Activated CD4-positive, alpha-beta T cell treated with anti-CD3 and anti-CD28 coated beads, Interleukin-2, amount 50 U/mL, for 4 hours (primary cell): ENCODE measurements at places on chromosomes 3 and 15.

DNA sequence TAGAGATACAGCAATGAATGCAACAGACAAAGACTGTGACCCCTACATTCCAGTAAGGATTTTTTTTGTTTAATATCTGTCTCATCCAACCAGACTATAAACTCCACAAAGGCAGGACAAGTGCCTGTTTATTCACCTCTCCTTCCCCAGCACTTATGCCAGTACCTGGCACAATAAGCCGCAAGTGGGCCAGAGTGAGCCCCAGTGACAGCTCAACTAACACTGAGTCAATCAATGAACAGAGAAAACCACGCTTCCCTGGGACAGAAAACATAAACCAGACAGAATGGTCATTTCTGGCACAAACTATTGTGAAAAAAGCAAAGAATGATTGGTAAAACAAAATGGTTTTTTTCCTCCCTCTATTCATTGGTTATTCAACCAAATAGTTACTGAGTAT, 52.2 kb downstream of the RYK start:
- no peak for DNase-seq

GRCh38 chr3:28667646-28668621, 319.3 kb upstream of the AZI2 start:
- peak; percentile 6 for DNase-seq

DNA sequence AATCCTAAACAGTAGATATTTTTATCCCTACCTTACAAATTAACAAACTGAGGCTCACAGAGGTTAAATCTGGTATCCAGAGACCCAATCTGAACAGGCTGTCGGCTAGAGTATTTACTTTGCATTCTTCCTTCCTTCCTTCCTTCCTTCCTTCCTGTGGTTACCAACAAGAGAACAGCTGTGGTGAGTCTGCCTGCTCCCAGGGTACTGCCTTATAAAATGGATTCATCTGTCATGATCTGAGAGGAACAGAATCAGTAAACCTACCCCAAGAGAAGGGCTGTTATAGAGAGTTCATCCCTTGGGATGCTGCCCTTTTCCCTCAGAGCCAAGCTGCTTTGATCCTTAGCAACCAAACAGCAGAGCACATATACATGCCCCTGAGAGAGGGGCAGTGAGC, 3.6 kb downstream of the GADL1 start:
- no peak for DNase-seq

DNA sequence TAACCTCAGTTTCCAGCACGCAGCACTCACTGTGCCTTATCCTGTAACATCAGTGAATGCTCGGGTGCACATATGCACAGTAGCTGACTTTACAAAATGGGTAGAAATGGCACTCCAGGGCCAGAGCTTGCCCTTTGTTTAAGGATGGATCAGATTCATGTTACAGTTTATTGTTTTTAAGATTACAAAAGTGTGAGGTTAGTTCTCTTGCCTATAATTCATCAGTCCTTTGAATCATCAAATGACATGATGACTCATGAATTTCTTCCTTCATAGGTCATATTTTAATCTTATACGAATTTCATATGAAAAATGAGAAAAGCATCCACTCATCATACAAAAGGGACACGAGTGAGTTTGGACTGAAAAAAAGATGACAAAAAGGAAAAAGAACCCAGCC, 545.3 kb downstream of the GBE1 start:
- no peak for DNase-seq

DNA sequence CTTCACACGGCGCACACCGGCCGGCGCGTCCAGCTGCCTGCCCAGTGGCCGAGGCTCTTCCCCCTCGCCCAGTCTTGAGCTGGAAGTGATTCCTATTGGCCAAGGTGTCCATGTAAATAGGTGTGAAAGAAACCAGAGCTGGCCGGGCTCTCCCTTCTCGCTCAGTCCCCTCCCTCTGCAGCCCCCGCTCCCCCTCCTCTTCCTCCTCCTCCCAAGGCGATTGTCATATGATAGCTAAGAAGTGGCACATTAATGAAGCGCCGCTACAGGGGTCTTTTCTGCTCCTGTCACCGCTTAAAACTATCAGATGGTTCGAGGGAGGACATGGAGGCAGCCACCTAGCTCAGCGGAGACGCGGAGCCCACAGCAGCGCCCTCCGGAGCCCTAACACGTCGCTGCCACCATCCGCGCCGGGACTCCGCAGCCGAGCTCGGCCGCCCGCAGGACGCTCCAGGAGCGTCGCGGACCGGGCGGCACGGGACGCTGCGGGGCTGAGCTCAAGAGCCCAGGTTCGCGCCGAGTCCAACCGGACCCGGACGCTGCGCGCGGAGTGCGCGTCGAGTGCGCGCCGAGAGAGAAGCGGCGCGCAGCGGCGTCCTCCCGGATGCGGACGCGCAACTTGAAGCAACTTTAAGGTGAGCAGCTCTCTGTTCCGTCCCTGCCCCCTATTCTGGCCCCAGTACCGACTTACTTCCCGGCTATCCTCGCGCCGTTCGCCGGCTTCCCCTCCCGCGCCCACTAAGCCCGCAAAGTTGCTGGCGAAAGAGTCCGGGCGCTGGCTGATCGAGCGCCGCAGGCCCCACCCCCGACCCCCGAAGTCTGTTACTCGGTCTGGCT, at the start of gene FOXB1:
FOXB1 (plus strand) TSS at position 303 of the 837 bp plus-strand sequence. CDS start 653 bp downstream, outside the sequence.
- no peak for DNase-seq
